ENCODE measurements at places on chromosomes 5 and 9. TPM values are rescaled to one million over a fixed set of nuclear protein-coding genes. Genes with fewer than 3 reads are reported as not detected.

DNA sequence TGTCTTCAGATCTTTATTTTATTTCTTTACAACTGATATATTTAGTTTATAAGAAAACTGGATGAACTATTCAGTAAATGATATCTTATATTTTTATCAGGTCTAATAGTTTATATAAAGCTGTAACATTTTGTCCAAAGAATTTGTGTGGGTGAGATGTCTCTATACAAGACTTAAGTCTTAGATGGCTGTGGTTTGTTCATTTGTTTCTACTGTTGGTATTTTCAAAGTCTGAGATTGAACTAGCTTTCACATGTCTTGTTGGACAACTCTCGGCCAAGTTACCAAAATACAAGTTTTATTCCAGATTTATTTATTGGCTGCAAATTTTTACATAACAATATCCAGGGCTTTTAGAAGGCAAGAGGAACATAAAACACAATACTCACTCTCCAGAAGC lies 286.0 kb downstream of the NR2F1-AS1 start:
- DNase-seq = no peak

DNA sequence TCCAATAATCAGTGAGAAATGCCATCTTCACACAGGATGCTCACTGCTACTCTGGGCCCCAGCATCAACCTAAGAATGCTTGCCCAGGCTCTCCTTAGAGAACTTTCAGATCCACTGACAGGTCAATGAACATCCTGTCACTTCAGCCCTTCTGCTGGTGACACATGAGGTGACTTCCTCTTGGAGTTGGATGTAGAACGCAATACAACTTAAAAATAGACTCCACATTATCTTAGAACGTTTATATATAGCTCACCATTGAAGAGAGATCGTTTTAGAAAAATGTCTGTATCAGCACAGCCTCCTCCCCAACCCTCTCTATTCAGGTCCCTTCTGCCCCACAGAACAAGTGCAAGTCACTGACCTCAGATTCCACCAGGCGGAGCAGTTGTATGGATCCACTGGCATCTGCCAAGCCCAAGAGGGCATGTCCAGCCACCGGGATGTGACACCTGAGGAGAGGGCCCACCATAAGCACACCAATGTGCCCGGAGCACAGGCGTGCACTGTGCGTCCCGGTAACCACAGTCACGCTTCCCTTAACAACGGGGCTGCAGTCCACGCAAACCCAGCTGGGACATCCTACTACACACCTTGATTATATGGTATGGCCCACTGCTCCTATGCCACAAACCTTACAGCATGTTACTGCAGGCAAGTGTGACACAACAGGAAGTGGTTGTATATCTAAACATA lies 2.9 kb downstream of the DPH7 start:
- peak; percentile 72 for DNase-seq

DNA sequence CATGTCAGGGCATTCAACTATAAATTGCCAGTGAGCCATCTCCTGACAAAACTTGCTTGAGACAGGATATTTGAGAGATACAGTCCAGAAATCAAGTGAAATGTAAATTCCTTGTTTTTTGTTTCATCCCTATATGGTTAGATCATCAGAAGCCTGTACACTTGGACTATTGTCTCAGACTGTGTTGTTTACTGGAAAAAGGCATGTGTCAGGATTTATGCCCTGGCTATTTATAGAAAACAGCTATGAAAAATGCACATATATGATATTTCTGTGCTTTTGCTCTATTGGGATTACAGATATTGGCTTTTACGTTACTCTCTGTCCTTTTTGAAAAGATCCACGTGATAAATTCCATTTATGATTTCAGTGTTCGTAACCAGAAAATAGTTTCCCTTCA lies 44.2 kb downstream of the IL31RA start:
- DNase-seq = no peak

DNA sequence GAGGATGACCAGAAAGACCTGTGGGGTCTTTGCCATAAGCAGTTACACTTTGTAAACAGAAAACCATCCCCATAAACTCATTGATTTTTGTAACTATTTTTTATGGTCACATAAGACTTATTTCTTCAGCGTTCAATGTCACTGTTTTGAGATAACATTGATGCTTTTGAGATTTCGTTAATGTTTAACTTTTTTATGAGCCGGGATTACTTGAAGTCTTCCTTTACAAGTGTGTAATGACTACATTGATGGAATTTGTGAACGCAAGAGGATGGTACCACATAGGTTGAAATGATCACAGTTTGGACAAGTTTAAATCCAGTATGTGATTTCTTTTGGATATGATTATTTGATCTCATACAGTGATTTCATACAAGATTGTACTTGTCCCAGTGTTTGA lies 1.8 kb downstream of the SLC12A2 start:
- DNase-seq = peak; percentile 28

DNA sequence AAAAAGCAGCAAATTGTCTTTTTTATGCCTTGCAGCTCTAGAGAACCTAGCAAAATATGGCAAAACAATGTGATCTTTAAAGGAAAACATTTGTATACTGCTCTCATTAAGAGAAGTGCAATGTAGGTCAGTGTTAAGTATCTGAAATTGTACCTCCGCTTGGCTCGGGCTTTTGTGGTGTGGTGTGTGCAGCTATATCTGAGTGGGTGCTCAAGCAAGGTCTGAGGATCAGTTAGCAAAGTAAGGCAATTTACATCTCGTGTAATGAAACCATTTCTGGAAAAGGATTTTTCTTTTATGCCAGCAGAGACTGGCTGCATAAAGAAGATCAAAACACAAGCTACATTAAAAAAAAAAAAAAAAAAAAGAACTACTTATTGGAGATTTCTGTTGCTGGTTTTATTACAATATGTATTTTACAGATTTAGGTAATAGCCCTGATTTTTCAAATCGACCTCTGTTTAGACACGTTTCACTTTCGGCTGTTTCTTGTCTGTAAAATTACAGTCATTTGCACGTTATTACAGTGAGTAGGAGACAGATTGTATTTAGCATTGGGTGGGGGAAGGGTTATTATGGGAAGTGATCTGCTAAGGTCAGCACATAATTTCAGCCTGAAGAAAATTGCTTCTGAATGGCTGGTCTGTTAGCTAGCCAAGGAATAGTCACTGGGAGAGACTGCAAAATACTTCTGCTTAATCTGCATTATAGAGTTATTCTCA lies 7.9 kb upstream of the ZNF608 start:
- DNase-seq = no peak

DNA sequence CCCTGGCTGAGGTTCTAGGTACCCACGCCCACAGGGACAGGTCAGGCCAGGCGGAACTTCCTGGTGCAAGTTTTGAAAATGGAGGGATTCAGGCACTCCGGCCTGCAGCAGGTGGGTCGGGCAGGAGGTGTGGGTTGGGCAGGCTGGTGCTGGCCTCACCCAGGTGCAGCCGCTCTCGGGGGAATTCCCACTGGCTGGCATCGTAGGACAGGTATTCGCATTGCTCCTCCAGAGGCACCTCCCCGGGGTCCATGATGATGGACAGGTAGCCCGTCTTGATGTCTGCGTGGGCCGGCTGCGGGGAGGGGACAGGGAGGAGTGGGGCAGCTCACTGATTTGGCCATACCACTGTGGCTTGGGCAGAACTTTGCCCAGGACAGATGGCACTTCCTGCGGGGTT lies 28.7 kb upstream of the SCGB3A1 start:
- no peak for DNase-seq

- no peak for DNase-seq
Measured at GRCh38 chr5:119131530-119132304, 60.8 kb downstream of the DMXL1 start.

DNA sequence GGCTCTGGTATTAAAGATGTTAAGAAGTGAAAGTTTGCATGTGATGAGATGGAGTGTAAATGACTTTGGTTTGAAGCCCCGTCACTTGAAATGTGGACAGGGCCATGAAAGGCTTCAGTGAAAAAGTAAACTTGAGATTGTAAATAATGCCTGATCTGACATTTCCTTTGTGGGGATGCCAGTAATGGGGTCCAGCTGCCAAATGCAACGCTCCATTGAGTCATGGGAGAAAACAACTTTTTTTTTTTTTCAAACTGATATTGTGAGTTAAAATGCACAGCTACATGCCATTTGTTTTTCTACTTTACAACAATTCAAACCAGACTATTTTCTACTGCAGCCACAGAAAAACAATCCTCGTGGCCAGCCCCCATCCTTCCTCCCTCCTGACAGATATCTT lies 327.0 kb upstream of the TNC start:
- no peak for DNase-seq

- no peak for DNase-seq
Measured at GRCh38 chr5:3594510-3595005, 1.1 kb upstream of the IRX1 start.

DNA sequence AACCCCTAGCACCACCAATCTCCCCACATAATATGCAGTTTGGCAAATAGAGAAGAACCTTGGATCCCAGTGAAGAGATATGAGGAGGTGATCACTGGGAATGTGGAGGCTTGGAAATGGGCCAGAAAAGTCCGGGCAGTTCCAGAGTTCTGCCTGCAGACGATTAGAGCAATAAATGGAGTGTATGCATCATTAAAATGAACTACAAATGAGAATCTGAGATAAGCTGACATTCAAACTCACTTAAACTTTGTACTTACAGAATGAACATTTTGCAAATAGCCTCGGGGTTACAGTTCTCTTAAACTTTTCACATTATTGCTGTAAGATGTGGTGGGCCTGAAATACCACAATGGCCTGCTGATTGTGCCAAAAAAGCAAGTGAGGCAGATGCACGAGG lies 23.0 kb upstream of the LHFPL2 start:
- no peak for DNase-seq

GRCh38 chr9:129671519-129671918 lies 6.1 kb downstream of the PRRX2 start:
- peak; percentile 17 for DNase-seq

- no peak for DNase-seq
Measured at GRCh38 chr5:128962211-128962610, 3.1 kb upstream of the SLC27A6 start.

DNA sequence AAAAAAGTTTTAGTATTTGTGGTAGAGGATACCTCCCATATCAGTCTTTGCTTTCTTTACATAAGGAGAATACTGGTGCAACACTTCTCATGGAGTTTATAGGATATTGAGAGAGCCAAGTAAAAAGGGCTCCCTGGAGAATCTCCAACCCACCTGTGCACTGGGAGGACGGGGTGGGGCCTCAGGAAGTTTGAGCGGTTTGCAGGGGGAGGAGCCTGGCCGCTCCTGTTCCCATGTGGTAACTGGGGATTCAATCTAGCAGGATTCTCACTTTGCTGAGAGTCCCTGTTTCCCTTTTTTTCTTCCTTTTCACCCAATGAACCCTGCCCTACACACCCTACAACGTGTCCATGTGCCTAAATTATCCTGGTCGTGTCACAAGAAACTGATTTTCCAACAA lies 82.8 kb downstream of the APTX start:
- no peak for DNase-seq

DNA sequence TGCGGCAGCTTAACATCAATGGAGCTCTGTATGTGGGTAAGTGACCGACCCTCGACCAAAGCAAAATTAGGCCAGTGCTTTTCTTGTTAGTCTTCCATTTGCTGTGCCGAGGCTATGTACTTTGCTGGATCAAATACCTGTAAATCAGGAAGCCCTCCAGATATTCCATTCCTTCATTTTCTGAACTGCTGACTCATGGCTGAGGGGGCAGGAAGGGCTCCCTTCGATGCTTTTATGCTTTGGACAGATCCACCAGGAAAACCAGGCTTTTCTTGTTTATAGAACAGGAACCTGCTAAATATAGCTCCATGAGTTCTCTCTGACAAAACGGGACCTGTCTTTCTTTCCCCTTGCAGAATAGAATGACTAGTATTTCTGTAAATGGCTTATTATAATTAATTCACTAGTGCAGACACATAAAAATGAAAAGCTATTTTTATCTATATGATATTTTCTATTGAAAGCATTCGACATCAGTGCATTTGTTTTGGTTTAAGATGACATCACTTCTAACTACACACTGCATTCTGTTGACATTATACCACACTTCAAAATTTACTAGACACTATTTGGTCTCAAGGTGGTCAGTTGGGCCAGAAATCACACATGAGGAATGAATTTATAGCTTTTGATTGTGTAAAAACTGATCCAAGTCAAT lies 93.3 kb downstream of the LIFR start:
- DNase-seq = peak; percentile 50

DNA sequence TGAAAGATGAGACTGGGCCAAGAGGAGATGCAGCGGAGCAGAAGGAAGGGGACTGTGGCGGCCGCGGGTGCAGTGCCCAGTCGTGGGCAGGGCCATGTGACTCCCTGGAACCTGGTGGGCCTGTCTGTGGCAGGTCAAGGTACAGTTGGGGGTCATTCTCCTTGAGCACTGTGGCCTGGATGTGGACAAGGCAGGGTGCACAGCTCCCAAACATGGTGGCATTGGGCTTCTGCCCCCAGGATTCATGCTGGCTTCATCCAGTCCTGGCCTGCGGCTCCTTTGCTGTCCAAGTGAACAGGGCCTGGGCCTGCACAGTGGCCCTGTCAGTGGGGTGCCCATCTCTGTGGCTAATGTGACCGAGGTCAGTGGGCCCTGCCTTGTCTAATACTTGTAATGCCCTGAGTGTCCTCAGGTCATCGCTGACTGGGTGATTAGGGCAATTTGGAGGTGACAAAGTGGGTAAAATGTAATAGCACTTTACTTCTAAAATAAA lies 39.9 kb downstream of the CEP72 start:
- DNase-seq = no peak

- peak; percentile 37 for DNase-seq
Measured at GRCh38 chr5:168798065-168799023, 219.2 kb upstream of the PANK3 start.

DNA sequence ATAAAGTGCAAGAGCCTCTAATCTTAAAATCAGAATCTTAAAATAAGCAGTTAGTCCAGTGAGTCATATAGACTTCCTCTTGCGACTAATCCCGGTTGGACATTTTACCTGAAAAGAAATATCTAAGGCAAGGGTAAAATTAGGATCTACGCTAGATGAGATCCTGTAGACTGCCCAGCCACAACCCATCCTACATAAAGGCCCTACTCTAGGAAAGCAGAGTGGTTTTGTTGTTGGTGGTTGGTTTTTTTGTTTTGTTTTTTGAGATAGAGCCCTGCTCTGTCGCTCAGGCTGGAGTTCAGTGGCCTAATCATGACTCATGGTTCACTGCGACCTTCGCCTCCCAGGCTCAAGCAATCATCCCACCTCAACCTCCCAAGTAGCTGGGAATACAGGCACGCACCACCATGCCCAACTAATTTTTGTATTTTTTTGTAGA lies 6.9 kb downstream of the TSC1 start:
- no peak for DNase-seq

DNA sequence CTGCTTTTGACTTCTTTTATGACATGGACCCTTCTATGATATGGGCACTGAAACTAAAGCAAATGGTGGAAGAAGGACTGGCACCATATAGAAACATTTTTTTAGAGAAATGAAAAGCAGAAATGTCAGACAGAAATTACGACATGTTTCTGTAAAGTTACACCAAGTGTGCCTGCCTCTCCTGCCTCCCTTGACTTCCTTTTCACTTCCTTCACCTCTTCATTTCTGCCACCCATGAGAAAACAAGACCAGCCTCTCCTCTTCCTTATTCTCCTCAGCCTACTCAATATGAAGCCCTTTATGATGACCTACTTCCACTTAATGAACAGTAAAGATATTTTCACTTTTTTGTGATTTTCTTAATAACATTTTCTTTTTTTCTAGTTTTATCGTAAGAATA lies 44.5 kb downstream of the ERCC6L2 start:
- no peak for DNase-seq

- no peak for DNase-seq
Measured at GRCh38 chr5:95241635-95242034, 43.3 kb downstream of the MCTP1 start.

BARHL1 gene
- total RNA-seq = not detected

GFI1B gene
- total RNA-seq = not detected

HBEGF gene
- total RNA-seq = 23.8 TPM

OCLN gene
- 109 TPM for total RNA-seq

GGTA1 gene
- 0.13 TPM for total RNA-seq

SLC6A7 gene
- total RNA-seq = not detected

CCDC183 gene
- under 0.01 TPM for total RNA-seq

ZFP2 gene
- 0.53 TPM for total RNA-seq
